Breast epithelium (tissue), 4 donors: ENCODE measurements at places on chromosomes 7 and 10. TPM values are rescaled to one million over a fixed set of nuclear protein-coding genes. Genes with fewer than 3 reads are reported as not detected.

DNA sequence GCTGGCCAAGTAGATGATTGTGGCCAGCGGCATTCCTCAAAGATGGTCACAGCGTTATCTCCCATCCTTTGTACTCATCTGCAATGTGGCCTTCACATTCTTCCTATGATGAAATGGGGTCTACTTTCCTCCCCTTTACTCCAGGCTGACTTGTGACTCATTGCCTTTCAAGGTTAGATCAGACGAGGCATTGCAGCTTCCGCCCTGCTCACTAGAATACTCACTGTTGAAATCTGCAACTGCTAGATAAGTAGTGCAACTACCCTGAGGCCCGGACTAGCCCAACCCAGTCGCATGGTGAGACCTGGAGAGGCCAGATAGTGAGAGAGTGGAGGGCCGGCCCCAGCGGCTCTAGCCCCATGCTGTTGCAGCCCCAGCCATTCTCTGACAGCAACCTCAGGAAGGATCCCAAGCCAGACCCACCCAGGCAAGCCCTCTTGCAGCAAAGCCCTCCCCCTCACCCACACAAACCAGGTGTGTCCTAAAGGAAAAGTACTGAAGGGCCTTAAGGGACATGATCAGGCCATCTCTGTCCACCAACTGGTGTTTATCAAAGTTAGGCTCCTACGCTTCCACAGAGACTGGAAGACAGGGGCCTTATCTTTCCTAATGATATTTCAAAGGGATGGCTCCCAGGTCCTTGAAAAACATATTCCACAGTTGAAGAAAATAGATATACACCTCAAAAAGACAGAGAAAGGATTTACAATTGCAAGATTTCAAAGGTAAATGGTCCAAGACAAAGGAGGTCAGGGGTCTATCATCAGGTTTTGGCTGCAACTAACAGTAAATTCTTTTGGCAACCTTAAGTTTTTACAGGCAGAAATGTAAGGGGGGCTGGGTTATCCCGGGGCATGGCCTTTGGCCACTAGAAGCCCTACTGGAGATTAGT lies 107.2 kb upstream of the TRIM24 start:
- no peak for DNase-seq

DNA sequence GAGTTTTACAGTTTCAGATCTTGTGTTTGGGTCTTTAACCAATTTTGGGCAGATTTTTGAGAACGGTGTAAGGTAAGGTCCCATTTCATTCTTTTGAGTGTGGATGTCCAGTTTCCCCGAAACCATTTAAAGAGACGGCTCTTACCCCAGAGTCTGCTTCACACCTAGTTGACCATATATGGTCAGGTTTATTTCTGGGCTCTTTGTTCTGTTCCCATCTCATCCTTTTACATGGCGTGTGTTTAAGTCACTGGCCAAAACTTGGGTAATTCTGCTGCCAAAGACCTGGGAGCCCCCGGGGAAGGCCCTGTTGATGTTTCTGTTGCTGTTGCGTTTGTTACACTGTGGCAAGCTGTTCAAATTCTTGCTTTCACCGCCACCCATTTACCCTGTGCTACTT lies 120.1 kb downstream of the PTPRN2 start:
- no peak for DNase-seq

RNF133 gene
- total RNA-seq, result 8.2 TPM

- DNase-seq, result peak; percentile 27
Measured at GRCh38 chr7:24786941-24787340, 29.7 kb upstream of the GSDME start.

- no peak for DNase-seq
Measured at GRCh38 chr7:85160223-85160622, 26.6 kb downstream of the SEMA3D start.

TAS2R5 gene
- 2.4 TPM for total RNA-seq

AKR1E2 gene
- 21.1 TPM for total RNA-seq

WNT2 gene
- total RNA-seq, result 2.0 TPM

DNA sequence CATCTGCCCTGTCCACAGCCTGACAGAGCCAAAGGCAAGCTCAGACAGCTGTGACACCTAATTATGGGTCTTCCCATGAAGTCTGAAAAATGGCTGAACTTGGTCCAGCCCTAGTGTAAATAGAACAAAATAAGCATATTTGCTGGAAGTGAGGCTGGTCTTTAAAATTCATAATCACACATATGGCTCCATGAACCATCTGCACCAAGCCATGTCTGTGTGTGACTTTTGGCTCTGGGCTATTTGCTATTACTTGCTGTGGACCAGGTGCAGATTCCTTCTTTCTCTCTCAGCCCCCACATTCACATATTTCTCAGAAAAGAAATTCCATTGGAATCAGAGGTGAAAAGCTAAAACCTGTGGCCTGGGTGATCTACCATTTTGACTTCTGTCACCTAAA lies 175.9 kb downstream of the PDE1C start:
- no peak for DNase-seq

UCMA gene
- total RNA-seq, result not detected

- DNase-seq, result no peak
Measured at GRCh38 chr7:2069472-2069860, 163.3 kb downstream of the MAD1L1 start.

DNA sequence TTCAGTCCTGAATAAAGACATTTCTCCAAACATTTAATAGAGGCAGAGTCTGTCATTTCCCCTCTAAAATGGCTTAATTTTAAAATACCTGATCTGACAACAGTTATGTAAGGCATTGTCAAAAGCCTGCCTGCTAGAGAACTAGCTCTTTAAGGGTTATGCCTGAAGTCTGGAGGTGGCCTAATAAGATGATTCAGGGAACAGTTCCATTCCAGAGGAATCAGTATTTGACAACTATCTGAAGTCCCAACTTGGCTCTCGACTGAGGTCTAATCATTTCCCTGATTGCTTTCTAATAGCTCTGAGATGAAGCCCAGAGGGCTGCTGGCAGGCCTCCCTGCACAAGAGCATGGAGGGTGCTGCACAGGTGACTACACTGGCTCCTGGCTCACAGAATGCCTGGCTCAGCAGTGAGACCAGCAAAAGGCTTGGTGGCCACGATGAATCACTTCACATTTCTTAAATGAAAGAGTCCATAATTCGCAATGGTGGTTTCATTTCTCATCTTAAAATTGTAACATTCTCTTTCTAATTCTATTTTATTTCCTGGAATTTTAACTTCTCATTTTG lies 509.6 kb upstream of the POM121L12 start:
- no peak for DNase-seq

GRCh38 chr7:151286148-151286547 lies 37.7 kb upstream of the SMARCD3 start:
- DNase-seq, result no peak

GRCh38 chr10:114363745-114364454 lies 40.4 kb downstream of the AFAP1L2 start:
- no peak for DNase-seq

DNA sequence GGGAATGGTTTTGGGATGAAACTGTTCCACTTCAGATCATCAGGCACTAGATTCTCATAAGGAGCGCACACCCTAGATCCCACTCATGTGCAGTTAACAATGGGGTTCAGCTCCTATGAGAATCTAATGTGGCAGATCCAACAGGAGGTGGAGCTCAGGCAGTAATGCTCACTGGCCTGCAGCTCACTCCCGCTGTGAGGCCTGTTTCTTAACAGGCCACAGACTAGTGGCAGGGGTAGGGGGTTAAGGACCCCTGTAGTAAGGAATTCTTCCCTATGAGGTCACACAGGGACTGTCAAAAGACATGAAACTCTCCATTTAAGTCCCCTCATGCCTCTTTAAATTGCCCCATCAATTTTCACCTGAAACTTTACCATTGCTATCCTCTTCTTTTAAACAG lies 8.0 kb downstream of the HGF start:
- DNase-seq, result no peak

GRCh38 chr10:125783957-125784356 lies 8.3 kb upstream of the MMP21 start:
- no peak for DNase-seq

- no peak for DNase-seq
Measured at GRCh38 chr7:111175908-111176441, 85.0 kb downstream of the LRRN3 start.

GRCh38 chr10:34423673-34424625 lies 391.1 kb downstream of the PARD3 start:
- no peak for DNase-seq

CALML3 gene
- total RNA-seq, result not detected

ADRB1 gene
- total RNA-seq, result 2.4 TPM

DNA sequence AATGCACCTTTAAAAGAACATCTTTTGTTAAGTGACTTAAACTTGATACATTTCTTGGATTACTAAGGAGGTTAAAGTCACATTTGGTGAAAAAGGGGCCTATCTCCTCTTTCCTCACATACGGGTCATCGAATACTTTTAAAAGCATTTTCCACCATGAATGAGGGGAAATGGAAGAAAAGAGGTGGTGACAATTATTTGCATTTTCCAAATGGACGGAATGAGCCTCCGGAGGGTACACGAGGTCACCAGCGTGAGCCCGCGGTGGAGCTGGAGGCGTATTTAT lies 1.0 kb upstream of the BMPR1A start:
- no peak for DNase-seq

SH2D4B gene
- not detected for total RNA-seq

ELN gene
- 31.8 TPM for total RNA-seq

DNA sequence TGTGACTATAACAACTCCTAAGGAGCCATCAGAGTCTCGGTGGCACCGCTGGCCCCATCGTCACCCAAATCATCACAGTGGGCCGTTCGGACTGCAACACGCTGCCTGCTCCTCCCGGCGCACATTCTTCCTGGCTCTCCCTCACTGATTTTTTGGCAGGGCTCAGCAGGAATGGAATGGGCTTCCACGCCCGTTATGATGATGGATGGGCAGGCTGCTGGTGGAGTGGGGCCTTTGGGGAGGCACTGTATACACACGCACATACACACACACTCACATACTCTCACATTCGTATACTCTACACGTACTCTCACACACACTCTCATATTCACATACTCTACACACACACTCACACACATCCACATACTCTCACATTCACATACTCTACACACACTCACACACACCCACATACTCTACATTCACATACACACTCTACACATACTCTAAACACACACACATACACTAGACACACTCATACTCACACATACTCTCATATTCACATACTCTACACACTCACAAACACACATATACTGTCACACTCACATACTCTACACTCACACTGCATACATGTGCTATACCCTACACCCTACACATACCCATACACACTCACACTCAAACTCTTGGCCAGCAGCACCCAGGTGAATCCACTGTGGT lies 99.8 kb downstream of the KCNMA1 start:
- no peak for DNase-seq

GRCh38 chr7:157406971-157407370 lies 70.2 kb downstream of the DNAJB6 start:
- no peak for DNase-seq

TRIM4 gene
- total RNA-seq, result 46.1 TPM

DNA sequence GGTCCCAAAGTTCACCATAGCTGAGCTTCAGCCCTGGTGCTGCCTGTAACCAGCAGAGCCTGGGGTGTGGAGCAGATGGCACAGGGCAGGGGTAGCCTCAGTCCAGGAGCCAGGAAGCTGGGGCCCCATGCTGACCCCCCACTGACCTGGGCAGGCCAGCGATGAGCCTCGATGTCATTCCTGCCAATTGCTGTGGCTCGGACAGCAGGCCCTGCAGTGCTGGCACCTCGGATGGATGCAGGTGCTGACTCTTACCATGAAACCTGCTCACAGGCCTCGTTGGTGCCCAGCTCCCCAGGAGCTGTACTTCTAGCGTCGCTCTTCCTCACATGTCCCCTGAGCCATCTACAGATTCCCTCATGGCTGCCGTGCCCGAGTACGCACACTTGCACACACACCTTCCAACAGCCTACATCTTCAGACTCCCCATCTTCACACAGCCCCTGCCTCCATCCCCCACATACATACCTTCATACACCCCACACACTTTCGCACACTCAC lies 46.8 kb upstream of the PCBD1 start:
- no peak for DNase-seq

- DNase-seq, result no peak
Measured at GRCh38 chr7:151757274-151757673, 119.6 kb downstream of the PRKAG2 start.

DNA sequence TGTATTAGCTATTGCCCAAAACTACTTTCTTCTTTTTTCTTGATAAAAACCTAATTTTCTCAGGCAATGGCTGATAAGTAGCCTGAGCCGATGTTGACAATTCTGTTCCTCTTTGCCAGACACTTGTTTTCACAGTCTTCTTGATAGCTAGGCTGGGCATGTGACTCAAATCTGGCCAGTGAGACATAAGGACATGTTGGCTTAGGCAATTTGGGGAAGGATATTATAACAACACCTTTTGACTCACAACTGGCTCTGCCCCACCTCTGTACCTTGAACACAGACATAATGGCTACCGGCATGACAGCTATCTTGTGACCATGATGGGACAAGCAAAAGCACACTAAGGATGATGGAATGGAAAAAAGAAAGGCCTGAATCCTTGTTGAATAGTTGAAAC lies 72.9 kb upstream of the GPR22 start:
- no peak for DNase-seq

DNA sequence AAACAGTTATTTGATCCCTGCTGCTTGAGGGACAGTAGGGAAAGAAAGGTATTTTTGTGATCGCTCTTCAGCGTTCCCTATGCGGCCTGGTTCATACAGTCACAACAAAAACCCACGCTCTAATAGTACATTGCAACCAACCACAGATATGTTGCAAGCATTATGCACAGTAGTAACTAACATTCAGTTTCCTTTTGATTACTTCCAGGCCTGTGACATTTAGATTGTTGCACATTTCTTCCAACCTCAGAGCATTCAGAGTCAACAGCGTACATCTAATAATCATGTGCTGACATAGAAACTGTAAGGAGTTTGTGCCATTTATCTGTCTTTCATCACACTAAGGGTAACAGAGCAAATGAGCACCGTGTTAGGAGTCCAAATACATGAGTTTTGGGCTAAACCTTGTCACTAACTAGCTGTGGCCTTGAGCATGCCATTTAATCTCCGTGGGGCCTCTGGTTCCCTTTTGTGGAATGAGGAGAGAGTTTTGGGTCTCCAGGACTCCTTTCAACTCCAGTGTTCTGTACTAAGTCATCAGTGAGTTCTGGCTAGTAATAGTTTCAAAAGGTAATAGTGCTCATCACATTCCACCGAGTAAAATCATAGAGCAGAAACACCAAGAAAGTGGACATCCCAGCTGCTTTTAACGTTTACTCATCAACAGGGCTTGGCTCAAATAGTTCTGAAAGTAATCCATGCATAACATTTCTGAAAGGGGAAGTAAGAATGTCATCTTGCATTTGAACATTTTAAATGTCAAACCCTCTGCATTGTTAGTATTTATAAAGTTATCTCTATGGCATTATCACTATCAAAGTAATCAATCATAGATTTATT lies 99.0 kb upstream of the FZD1 start:
- DNase-seq, result no peak

MMD2 gene
- not detected for total RNA-seq

CYCS gene
- 33.8 TPM for total RNA-seq

DNA sequence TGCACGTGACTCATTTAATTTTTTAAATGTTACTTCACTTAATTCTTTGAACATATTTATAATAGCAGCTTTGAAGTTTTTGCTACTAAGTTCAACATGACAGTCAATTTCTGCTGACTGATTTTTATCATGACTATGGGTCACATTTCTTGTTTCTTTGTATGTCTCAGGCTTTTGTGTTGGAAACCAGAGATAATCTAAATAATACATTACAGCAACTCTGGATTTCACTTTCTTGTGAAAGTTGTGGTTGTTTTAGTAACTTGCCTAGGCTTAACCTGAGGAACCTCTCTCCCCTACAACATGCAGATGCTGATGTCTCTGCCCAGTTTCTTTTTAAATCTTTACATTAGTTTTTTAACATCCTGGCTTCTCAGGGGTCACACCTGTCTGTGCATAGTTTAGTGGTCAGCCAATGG lies 180.8 kb downstream of the CCDC71L start:
- no peak for DNase-seq

GRCh38 chr7:70585071-70585470 lies 546.9 kb upstream of the GALNT17 start:
- DNase-seq, result no peak
